ENCODE measurements at places on chromosomes 12 and 14.

- DNase-seq: no peak
Measured at GRCh38 chr14:79629411-79630287, 581.7 kb downstream of the DIO2 start.

DNA sequence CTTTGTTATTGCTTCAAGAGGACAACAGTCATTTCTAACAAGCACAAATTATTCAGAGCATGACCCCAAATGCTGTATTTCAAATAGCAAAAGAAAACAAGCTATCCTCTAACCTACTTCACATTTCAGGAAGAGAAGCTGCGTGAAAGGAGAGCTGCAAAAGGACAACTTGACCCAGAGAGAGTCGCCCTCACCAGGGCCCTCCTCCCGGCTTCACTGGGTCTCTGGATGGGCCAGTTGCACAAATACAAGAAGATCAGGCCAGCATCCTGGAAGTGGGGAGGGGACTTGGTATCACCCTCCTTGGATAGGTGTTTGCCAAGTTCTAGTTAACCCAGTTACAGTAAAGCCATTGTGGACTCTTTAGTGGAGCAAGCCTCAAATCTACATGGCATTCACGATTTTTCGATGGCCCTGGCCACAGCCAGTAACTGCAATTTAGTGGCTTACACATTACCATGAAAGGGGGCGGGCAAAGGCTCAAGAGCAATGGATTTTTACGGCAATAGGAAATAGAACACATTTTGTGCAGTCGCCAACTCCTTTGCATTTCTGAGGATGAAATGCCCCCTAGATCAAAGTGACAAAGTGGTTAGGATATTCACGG, 166.9 kb upstream of the DIO2 start:
- no peak for DNase-seq

DNA sequence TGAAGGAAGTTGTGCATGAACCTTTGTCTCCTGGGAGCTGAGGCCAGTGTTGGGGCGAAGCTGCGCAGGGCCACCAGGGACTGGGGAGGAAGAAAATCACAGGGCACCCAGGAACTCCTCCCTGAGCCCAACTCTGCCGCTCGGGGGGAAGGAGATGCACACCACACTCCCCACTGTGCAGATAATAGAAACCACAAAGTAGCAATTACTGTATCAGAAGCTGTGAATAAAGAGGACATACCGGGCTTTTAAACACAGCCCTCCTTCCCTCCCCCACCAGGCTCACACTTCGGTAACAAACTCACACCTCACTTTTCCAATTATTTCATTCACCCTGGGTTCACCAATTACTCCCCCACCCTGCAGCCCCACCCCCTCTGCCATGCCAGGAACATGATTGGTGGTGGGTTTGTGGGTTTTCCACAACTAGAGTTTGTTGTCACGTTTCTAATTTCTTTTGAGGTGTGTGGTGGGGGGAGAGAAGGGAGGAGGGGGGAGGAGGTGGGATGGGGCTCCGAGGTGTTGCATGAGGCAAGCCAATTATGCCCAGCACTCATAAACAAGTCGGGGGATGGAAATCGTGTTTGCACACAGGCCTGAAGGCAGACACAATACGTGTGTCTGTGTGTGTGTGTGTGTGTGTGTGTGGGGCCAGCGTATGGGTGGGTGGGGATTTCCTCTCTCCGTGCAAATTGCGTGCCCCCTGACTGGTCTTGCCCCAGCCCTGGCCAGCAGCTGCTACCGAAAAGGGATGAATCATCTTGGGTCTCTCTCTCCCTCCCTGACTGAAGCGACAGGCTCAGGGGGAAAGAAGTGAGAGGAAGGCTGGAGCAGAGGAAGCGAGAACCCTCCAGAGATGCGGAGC, 103.3 kb downstream of the RBM19 start:
- no peak for DNase-seq

- DNase-seq: no peak
Measured at GRCh38 chr14:36208690-36209278, 32.3 kb upstream of the PTCSC3 start.

GRCh38 chr12:24025153-24025798, 75.8 kb upstream of the SOX5 start:
- no peak for DNase-seq

DNA sequence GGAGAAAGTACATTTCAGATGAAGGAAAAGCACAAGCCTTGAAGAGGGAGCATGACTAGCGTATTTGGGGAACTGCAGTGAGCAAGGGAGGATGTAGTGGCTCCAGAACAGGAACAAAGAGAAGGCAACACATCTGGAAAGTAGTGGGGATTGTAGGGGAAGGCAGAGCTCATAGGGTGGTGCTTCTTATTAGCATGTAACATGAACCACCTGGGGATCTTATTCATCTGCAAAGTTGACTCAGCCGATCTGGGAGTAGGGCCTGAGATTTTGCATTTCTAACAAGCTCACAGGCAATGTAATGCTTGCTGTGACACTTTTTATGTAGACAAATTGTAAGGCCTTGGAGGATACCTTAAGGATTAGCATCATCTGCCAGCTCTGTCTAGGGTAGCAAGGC, 447.3 kb downstream of the NELL2 start:
- DNase-seq: no peak

GRCh38 chr12:75711271-75711670, 199.9 kb upstream of the KRR1 start:
- DNase-seq: no peak

DNA sequence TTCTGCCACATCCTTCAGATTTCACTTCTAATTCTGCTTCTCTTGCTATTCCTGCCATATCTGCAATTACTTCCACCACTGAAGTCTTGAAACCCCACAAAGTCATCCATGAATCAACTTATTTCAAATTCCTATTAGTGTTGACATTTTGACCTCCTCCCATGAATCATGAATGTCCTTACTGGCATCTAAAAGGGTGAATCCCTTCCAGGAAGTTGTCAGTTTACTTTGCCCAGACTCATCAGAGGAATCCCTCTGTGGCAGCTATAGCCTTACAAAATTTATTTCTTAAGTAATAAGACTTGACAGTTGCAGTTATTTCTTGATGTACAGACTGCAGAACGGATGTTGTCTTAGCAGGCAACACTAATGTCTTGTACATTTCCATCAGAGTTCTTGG, 162.9 kb downstream of the PCNX1 start:
- no peak for DNase-seq

GRCh38 chr12:77907936-77908335, 77.2 kb downstream of the NAV3 start:
- no peak for DNase-seq

DNA sequence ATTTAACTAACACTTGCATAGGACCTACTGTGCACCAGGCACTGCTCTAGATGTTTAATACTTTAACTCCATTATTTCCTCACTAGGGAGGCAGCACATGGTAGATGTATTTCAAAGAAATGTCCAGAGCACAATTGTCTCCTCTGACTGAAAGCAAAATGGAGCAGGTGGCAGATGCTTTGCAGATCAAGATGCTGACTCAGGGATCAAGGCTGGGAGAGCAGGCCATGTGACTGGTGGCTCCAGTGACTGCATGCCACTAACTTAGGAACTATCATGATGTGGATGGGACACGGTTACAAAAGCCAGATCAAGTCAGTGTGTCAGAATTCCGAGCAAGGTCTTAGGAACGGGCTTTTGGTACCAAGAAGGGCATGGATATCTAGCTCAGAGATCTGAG, 28.2 kb downstream of the SERPINA11 start:
- DNase-seq: no peak

DNA sequence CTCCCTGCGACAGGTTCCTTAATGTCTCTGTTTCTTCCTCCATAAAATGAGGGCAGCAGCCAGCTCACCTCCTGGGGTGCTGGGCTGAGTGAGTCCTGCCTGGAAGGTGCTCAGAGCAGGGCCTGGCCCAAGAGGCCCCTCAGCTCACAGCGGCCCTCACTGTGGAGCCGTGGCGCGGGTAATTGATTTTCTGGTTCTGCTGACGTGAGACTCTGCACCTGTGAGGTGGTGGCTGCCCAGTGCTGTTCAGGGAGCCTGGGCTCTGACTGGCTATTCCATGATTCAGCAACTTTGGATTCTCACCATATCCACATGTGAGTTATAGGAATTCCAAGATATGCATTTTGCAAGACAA, 266.6 kb downstream of the ADGRD1 start:
- no peak for DNase-seq

DNA sequence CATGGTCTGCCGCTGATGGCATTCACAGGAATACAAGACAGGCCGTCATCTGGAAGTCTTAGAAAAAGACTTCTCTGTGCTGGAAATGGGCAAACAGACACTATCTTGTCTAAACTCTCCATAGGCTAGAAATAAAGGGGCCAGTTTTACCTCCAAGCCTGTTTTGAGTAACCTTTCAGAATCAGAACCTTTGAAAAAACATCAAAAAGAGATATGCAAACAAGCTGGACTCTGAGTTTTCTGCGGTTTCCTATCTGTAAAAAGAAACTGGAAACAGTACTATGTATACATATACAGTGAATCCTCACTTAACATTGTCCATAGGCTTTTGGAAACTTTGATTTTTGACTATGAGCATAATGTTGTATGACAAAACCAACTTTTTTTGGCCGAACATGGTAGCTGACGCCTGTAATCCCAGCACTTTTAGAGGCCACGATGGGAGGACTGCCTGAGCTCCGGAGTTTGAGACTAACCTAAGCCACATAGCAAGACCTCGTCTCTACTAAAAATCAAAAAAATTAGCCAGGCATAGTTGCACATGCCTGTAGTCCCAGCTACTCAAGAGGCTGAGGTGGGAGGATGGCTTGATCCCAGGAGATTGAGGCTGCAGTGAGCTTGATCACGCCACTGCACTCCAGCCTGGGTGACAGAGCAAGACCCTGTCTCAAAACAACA, 92.9 kb upstream of the MAX start:
- no peak for DNase-seq

DNA sequence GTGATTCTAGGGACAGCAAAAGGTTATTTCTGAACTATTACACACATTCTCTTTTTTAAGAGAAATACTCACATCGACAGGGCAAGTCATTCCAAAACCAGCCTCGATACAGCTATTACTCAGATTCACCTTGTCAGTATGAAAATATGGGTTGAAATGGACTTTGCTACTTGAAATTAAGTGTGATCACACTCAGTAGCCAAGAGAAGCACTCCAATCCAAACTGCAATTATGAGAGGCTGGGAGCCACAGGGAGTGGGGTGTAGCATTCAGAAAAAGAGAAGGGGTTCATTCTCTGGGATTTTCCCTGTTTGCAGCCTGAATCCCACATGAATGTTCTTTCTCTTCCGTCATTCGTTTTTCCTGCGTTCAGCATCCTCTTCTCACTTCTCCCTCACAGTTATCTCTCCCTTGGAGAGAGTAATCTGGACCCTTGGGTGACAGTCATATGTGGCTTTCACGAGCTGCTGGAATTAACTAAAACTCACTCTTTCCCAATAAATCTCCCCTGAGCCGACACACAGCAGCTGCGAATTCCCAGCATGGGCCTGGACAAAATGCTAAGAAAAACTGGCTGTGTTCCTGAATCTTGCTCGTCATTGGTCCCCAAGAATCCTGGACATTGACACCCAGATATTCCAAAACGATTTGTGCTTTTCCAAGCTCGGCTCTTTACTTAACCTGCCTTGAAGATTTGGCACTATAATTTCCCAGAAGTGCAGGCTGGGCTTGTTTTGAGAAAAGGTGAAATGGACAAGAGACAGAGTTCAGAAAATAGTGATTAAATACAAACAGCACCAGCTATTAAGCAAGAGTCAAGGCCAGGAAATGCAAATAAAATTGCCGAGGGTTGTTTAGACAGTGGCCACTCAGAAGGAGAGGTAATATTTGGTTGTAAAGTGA, 199.5 kb upstream of the PLEKHG7 start:
- DNase-seq: no peak

GRCh38 chr12:96155781-96156180, 38.4 kb upstream of the ELK3 start:
- no peak for DNase-seq

DNA sequence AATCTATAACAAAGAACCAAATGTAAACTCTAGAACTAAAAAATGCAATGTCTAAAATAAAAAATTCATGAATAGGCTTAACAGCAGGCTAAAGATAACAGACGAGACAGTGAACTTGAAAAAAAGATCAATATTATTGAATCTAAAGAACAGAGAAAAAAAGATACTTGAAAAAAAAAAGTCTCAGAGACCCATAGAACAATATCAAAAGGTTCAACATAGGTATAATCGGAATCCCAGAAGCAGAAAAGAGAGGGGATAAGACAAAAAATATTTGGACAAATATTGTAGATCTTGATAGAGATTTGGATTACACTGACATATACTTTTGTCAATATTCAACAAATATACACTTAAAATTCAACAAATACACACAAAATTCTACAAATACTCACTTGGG, 56.6 kb downstream of the TC2N start:
- DNase-seq: no peak

Measured in activated CD8-positive, alpha-beta memory T cell treated with anti-CD3 and anti-CD28 coated beads for 1 hour (primary cell).